ENCODE measurements at places on chromosomes 11 and 22. TPM values are rescaled to one million over a fixed set of nuclear protein-coding genes. Genes with fewer than 3 reads are reported as not detected.

The RNH1 gene
- 35.7 TPM for total RNA-seq

The CCDC179 gene
- total RNA-seq = not detected

The MUC6 gene
- total RNA-seq = under 0.01 TPM

The WNT7B gene
- 2.7 TPM for total RNA-seq

All from temporal lobe (tissue), 4 donors.